ENCODE measurements at places on chromosomes 4 and X.

- DNase-seq = no peak
These were observed 61.0 kb downstream of the REELD1 start for GRCh38 chr4:146275370-146275769.

DNA sequence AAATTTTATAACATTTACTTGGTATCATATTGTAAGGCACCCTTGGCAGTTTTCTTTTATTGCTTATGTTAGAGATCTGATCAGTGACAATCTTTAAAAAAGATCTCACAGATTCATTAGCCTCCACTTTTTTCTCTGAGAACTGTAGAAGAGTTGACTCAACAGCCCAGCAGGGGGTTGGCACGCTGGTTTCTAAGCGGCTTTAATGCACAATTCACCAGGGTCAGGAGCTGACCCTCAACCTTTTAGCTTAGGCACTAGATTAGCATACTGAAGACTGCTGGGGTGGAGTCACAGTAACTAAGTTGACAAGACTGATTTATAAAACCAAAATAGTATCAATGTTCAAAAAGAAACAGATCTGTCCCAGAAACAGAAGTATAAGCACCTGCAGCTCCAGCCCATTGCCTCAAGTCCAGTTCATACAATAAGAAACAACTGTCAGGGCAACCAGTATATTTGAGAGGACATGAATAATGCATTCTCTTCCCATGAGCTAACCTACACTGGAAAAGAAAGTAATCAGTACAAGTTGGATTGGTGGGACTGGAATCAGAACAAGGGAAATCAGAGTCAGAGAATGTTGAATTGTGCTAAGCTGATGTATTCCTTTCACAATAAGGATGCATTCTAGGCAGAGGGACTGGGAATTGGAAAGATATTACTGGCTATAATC is 77.6 kb downstream of the PDE5A start:
- DNase-seq = no peak

GRCh38 chr4:126890994-126891393 is 741.8 kb upstream of the INTU start:
- no peak for DNase-seq

DNA sequence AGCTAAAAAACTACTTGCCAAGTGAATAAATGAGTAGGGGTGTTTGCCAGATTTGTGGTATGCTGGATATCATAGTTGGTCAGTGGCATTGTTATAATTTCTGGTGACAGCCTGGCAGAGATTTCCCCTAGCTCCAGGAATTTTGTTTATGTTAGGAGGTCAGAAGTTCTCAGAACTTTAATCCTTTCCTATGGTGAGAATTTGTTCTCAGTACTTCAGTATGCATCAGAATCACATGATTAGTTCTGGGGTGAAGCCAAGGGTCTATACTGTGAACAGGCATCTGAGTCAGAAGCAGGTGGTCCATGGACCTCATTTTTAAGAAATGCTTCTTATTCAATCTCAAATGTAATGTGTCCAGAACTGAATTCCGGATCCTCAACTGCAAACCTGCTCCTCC is 10.5 kb downstream of the RASSF6 start:
- DNase-seq = no peak

- DNase-seq = no peak
These were observed 512 bp upstream of the ANTXR2 start for GRCh38 chr4:80073473-80074008.

- DNase-seq = no peak
These were observed 7.9 kb upstream of the TMEM150C start for GRCh38 chr4:82569727-82570126.

GRCh38 chr4:2062808-2063524 is 3.8 kb downstream of the NAT8L start:
- no peak for DNase-seq

GRCh38 chr4:86358257-86358656 is 1.6 kb downstream of the MAPK10 start:
- no peak for DNase-seq

GRCh38 chr4:71189471-71189870 is 149.3 kb upstream of the SLC4A4 start:
- DNase-seq = no peak

DNA sequence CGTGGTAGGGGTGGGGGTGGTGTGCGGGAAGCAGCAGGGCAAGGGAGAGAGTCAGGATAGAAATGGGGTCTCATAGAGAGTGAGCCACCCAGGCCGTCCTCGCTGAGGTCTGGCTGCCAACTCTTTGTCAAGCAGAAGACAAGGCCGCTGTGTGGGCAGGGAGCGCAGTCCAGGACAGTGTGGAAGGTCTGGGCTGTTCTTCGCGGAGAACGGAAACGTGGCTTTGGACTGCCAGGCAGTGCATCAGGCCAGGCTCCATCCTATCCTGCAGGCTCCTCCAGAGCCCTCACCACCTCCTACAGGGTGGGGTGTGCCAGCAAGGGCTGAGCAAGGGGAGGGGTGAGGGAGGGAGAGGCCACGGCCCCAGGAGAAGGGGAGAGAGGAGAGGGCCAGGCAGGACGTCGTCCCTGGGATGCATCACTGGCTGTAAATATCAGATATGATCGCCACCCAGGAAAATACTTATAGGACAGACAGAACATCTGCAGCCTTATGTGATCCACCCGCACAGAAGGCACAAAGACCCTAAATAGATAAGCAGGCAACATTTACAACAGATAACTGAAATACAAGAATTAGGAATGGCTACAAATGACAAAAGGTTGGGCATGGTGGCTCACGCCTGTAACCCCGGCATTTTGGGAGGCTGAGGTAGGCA is 85.3 kb downstream of the ABLIM2 start:
- no peak for DNase-seq

- no peak for DNase-seq
These were observed 51.1 kb downstream of the COL25A1 start for GRCh38 chr4:109251396-109251795.

- no peak for DNase-seq
These were observed at the start of gene BMP3 for GRCh38 chr4:81030061-81030980. TSS of gene BMP3 (plus strand) at chr4:81030708. CDS start at chr4:81031285, 577 bp downstream.

GRCh38 chr4:165207016-165207430 is 338 bp upstream of the KLHL2 start:
- no peak for DNase-seq

DNA sequence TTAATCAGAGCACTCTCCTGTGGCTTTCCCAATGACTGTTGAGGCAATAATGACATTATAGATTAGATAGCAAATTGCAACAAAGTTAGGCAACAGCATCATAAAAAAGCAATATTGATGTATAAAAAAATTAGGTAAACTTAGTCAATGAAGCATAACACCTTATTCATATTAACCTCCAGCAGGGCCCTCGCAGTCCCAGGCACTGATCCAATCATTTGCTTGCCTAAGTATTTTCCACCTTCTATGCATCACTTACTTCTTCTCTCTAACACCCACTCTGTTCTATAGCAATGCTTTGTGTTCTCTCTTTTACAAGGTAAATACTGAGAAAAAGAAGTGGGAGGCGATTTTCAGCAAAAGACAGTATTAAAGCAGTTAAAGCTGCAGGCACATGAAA is 833.5 kb upstream of the ADGRL3 start:
- no peak for DNase-seq

GRCh38 chr4:55524844-55525571 is 21.7 kb downstream of the CLOCK start:
- DNase-seq = no peak

DNA sequence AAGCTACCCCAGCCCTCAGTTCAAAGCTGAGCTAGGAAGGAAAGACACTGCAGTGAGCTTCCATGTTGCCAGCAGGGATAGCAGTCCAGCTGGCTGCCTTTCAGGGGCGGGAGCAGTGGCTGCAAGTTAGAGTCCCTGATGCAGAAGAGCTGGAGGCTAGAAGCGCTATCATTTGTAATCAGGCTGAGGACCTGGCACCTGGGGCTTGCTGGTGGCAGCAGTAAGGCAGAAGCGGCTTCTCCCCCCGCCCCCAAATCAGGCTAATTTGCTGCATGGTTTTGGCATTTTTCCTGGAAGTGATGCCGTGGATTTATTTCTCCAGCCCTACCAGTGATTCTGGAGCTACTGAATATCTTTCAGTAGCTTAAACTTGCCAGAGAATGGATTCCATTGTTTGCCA is 203.3 kb downstream of the CLCN4 start:
- no peak for DNase-seq

GRCh38 chr4:152118819-152119553 is 358.2 kb upstream of the GATB start:
- peak; percentile 60 for DNase-seq

DNA sequence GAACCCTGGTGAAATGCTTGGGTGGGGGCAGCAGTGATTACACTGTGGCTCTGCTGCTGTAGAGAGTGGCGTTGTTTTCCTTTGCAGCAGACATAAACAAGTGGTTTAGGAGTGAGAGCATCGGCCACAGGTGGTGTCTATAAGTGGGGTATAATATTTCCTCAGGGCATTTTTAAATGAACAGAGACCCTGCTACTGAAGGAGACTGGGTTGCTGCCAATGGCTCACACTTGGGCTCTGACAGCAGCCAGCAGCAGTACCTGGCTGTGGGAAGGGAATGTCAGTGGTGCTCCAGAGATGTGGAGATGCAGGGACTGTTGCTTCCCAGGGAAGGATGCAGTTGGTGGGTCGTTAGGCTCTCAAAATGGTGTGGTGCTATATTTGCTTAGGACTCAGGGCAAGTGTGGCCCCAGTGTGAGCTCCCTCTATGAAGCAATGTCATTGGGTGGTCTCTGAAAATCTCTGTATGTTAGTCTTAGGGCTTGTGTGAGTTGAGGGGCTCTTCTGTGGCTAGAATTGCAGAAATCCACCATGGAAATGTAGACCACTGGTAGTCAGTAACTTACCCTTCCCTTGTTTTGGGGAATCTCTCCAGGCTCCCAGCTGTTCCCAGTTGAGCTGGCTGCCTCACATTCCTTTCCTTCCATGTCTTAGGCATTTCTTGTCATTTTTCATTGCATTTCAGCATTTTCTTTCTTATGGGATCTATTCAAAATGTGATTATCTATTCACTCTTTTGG is 1023.0 kb upstream of the GRID2 start:
- no peak for DNase-seq

DNA sequence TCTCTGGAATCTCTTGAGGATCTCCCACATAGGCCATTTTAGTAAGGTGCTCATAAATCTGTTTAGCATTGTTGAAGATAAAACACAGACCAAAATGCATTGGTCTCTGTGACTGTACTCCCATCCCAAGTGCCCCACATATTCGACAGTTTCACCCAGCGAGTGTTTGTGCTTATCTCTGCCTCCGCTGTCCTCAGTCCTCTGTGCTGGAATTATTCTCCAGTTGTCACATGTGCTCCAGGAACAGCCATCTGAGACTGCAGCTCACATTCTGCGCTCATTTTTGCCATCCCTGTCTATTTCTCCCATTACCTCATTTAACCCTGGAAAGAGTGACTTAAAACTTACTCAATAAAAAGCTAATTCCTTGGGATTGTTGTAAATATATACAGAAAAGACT is 27.6 kb upstream of the DCHS2 start:
- DNase-seq = no peak

- DNase-seq = no peak
These were observed 145.2 kb upstream of the FTHL17 start for GRCh38 chrX:31217084-31217483.

DNA sequence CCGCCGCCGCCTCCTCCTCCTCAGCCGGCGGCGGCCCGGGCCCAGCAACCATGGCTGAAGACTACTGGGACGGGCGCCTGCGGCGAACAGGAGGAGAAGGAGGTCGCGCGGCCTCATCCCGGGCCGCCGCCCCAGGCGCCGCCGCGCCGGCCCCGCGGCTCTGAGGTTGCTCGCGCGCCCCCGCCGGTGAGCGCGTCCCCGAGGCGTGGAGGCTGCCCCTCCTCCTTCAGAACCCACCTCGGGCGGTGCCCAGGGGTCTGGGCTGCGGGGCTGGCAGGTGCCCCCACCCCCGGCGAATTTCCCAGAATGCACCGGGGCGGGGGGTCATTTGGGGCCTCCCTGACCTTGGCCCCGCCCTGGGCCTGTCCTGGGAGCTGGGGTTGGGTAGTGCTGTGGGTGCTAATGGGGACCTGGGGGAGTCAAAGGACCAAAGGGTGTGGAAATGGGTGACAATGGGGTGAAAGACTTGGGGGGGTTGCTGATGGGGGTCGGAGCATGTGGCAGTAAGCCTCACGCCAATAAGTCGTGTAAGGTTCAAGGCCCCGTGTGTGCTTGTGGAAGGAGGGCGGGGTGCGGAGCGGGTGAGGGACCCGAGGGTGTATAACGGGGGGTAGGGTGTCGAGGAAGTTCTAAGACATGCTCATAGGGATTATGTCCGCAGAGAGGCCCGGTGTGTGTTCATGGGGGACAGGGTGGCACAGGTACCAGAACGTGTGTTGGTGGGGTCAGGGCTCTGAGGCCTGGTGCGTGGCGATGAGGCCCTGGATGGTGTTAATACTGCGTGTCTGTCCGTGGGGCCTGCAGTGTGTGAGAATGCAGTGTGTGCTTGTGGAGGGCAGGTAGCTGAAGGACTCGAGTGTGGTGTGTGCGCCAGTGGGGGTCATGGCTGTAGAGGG is 687 bp downstream of the CDK16 start:
- no peak for DNase-seq

DNA sequence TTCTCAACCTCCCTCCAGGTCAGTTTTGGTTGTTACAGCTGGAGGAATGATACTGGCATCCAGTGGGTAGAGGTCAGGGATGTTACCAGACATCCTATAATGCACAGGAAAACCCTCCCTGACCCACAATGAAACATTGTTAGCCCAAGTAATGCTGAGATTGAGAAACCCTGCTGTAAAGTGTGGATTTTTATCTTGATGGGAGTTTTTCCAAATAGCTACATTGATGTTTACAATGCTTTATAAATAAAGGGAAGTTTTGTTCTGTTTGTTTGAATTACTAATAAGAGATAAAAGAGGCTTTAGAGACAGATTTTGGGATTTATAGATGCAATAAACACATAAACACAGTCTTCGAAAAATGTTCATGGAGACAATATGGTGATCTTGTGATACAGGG is 194.0 kb upstream of the NUDT6 start:
- no peak for DNase-seq

- DNase-seq = no peak
These were observed 111.2 kb upstream of the PDE5A start for GRCh38 chr4:119739796-119740195.

GRCh38 chrX:130028196-130028595 is 45.8 kb downstream of the BCORL1 start:
- DNase-seq = no peak

- DNase-seq = no peak
These were observed 128.5 kb upstream of the CYSLTR1 start for GRCh38 chrX:78455901-78456300.

- peak; percentile 28 for DNase-seq
These were observed 843.4 kb downstream of the FSTL5 start for GRCh38 chr4:161320377-161320776.

GRCh38 chr4:41967392-41967791 is 14.2 kb upstream of the DCAF4L1 start:
- no peak for DNase-seq

DNA sequence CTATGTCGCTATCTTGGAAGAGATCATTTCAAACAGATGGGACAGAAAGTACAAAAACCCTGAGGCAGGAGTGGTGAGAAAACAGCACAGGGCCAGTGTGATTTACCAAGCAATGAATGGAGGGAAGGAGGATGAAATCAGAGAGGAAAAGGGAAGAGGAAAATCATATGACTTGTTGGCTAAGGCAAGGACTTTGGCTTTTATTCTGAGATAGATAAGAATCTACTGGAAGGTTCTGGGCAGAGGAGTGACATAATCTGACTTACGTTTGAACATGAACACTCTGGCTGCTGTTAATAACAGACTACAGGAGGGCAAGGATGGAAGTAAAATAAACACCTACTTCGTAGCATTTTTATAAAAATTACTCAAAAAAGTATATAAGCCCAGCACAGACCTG is 207.8 kb upstream of the SLC7A11 start:
- no peak for DNase-seq

GRCh38 chr4:107243141-107243781 is 207.1 kb upstream of the DKK2 start:
- DNase-seq = peak; percentile 35
